Stimulated activated CD8-positive, alpha-beta memory T cell treated with anti-CD3 and anti-CD28 coated beads, Interleukin-7, amount 100 ng/mL, for 1 hour (primary cell): ENCODE measurements at places on chromosomes 3 and 15.

- no peak for DNase-seq
Observed at GRCh38 chr3:143653493-143653892, 194.8 kb downstream of the SLC9A9 start.

DNA sequence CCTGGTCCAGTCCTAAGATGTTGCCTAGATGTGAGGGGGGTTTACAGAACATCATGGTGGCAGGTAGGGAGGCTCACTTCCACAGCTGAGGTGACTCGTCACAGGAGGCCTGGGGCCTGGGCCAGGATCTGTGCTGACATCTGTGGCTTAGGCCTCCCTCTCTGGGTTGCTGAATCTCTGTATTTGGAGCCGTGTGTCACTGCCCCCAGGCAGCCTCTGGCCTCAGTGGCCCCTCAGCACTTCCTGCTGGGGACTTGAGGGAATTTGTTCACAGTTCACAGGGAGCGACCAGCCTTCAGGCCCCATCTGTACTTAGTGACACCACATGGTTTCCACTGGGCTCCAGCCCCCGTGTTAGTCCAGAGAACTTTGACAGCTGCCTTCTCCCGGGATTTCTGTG lies 41.7 kb upstream of the ADAMTSL3 start:
- no peak for DNase-seq

GRCh38 chr3:152842413-152842812 lies 7.5 kb downstream of the P2RY1 start:
- no peak for DNase-seq

- DNase-seq: no peak
Observed at GRCh38 chr3:49606427-49606826, 52.1 kb downstream of the BSN start.

- no peak for DNase-seq
Observed at GRCh38 chr3:189710620-189711402, 79.6 kb downstream of the TP63 start.

- DNase-seq: no peak
Observed at GRCh38 chr3:140914384-140914945, 27.2 kb upstream of the SLC25A36 start.

GRCh38 chr3:191721390-191721861 lies 260.5 kb downstream of the PYDC2 start:
- DNase-seq: no peak

DNA sequence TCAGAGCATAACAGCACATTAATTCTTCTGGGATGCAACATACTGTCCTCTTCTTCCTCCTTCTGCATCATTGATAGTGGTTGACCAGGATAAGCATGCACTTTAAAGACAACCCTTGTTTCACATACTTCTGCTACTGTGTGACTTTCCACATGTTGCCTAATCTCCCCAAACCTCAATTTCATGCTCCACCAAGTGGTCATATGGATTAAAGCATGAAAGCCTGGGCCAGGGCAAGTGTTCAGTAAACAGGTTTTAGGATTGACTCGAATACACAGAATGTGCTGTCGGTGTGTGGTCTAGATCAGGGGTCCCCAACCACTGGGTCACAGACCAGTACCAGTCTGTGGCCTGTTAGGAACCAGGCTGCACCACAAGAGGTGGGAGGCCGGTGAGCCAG lies 22.5 kb upstream of the BFSP2 start:
- DNase-seq: no peak

GRCh38 chr3:129793942-129794310 lies 99.6 kb downstream of the TMCC1 start:
- no peak for DNase-seq

GRCh38 chr3:146969356-146969755 lies 364.2 kb upstream of the PLSCR5 start:
- DNase-seq: no peak

DNA sequence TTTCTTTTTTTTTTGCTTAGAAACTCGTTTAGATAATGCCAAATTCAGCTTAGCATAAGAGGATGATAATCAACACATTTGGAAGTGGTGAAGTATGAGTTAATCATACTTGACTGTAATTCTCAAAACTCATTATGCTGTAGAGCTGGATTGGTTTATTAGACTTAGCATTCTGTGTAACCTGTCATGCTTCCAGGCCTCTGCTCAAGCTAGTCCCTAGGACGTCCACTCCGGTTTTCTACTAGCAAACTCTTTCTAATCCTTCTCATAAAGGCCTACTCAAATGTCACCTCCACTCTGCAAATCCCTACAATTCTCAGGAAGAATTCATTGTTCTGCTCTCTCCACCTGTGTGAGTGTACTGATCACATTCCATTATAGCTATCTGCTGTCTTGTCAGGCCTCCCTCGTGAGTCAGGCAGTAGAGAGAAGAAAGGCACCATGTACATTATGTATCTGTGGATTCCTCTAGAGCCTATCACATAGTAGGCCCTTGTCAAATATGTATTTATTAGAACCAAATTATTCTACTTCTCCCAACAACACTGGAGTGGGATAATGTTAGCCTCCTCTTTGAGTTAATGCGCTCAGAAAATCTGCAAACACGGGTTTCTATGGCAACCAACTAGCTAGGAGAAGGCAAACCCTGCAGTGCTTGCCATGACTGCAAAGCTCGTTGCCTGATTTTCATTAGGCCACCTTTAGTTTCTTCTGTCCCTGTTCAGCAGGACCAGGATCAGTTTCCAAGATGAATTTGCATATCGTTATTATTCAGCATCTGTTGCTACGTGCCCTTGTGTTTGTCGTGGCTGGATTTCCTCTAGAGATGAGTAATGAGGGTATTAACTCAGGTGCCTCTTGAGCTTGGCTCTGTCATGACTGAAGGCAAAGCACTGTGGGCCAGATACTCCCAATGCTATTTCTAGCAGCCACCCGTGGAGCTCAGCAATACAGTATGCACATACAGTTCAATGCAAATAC lies 30.7 kb downstream of the ATP13A5 start:
- no peak for DNase-seq

DNA sequence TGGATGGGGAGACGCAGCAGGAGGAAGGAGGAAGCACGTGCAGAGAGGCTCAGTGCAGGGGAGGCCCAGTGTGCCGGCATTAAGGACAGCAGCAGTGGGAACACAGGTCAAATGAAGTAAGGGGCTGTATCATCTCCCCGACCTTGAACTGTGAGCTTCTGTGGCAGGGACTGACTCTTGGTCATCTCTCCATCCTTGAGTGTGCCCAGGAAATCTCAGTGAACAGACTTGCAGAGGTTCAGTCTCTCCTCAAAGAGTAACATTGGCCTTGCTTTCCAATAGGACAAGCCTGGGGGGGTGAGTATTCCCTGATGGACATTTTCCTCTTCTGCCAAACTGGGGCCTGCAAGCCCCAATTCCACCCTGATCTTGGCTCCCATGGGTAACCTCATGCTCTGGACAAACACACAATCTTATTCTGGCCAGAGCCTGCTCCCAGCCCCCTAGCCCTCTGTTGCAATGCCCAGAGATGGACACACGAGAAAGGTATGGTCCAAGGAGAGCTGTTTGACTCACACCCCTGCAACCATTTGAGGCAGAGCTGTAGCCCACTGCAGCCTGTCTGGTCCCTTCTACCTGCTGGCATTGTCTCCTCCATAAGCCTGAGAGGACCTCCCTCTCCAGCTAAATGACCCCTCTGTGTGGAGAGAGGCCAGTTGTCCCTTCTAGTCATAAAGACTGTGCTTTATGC lies 50.9 kb downstream of the TLE3 start:
- no peak for DNase-seq

- DNase-seq: no peak
Observed at GRCh38 chr15:19973718-19974117, 567.9 kb downstream of the GOLGA6L6 start.

- DNase-seq: no peak
Observed at GRCh38 chr3:22969276-22969675, 233.9 kb upstream of the UBE2E2 start.

DNA sequence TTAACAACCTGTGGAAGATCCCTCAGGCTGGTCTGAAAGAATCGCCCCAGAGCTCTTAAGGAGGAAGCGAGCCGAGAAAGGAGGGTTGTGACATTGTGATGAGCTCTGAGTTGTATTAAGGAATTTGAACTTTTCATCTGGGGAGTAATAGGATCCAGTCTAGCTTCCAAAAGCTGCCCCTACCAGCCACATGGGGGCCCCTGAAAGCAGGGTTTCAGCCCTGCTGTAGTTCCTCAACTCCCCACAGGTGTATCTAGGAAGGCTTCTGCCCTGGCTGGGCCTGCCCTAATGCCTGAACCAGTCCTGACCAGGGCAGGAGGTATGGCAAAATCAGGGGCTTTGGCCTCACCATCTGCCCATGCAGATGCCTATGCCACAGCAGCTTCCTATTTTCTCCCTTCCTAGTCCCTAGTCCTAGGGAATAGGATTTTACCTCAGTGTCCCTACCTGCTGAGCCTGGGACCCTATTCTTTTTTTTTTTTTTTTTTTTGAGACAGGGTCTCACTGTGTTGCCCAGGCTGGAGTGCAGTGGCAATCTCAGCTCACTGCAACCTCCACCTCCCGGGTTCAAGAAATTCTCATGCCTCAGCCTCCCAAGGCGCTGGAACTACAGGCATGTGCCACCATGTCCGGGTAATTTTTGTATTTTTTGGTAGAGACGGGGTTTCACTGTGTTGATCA lies 5.0 kb upstream of the AP3S2 start:
- DNase-seq: no peak
